ENCODE measurements at places on chromosomes 2 and 18.
A peak's percentile ranks its signal among the peaks of the same experiment; 100 is the strongest.

DNA sequence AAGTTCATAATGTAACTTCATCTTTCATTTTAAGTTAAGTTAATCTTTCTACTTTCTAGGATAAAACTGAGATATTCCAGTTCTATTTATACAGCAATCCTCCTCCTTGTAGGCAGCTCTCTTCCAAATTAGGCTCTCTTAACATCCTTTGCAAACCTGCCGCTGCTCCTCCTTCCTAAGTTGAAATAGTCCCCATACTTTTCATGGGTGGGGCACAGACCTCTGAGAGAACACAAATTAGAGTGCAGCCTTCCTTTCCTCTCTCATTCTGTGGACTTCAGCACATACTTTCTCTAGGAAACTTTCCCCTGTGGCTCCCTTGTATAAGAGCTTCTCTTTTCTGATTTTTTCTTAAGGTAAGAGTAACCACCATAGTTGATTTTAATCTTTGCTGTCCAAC, 28.3 kb downstream of the TWSG1 start:
- no peak for DNase-seq

- DNase-seq: no peak
These were observed 1.6 kb upstream of the ADRA2B start for GRCh38 chr2:96117701-96118588.

- DNase-seq: peak; percentile 39
These were observed 3.3 kb upstream of the SPRED2 start for GRCh38 chr2:65435625-65436168.

DNA sequence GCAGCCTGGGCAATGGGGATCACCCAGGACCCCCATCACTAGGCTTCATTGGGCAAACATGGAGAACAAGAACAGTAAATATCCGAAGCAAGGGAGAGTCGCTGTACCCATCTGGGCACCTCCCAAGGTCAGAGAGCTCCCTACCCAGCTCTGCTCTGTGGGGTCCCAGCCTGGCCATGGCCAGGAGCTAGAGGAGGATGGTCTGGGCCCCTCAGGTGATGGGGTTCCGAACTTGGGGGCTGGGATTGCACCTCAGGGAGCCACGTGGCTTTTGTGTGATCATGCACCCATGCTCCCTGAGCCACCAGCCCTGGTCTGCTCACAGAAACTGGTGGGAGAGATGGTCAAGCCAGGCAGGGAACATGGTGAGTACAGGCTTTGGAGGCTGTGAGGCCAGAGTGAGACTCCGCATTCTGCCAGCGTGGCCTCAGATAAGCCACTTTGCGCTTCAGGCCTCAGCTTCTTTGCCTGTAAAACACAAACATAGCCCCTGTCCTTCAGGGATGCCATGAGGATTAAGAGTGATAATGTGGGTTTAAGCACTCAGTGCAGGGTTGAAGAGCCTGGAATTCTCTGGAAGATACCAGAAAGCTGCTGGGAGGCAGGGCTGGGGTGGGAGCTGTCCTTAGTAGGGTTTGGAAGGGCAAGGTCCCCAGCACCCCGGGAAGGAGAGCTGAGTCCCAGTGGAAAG, 3.0 kb upstream of the NMUR1 start:
- no peak for DNase-seq

GRCh38 chr18:35939138-35939537, 33.3 kb upstream of the RMP24 start:
- DNase-seq: no peak

DNA sequence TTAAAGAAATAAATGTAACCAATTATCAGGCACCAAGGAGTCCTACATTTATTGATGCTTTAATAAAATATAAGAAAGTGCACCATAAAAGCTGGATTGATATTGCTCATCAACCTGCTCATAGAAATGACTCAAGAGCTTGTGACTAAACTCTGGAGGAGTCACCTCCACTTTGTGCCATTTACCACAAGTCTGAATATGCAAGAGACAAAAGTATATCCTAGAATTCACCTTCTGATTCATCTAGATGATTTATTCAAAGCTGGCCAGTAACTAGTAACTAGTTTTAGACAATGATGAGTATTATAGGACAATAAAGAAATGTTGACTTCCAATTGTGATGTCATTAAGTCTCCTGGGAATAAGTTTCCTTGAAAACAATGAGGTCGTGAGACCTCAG, 146.0 kb upstream of the SOX11 start:
- DNase-seq: no peak

DNA sequence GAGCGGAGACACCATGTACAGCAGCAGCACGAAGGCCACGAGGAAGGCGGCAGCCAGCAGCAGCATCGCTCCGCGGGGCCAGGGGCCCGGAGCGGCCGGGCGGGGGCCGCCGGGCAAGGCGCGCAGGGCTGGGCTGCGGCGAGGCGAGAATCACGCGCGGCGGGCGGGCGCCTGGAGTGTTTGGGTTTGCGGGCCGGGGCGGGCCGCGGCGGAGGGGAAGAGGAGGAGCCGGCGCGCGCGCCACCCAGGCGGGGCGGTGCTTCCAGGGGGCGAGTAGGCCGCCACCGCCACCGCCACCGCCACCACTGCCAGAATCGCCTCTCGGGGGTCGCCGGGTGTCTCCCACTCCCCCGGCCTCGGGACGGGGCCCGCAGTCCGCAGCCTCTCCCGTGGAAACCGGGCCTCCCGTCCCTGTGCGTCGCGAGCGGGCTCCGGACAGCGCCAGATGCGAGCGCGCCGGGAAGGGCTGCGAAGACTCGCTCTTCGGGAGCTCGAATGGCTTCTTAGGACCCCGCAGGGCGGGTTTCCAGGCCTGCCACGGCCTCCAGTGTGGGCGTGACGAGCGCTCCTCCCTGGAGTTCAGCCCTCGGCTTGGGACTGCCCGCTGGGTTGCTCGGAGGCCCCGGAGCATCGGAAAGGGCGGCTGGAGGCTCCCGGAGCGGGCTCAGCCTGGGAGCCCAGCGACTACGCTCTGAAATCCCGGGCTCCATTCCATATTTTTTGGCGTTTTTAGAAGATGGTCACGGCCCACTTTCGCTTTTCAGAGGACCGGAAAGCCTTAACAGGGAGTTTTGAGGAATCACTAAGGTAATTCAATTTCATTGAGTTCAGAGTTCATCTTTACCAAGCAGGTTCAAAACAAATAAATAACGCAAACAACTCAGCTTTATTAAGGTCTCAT, at the start of gene KDSR:
KDSR (minus strand) TSS at position 154 of the 901 bp plus-strand sequence; CDS start at position 66, 88 bp downstream.
- DNase-seq: peak; percentile 74

DNA sequence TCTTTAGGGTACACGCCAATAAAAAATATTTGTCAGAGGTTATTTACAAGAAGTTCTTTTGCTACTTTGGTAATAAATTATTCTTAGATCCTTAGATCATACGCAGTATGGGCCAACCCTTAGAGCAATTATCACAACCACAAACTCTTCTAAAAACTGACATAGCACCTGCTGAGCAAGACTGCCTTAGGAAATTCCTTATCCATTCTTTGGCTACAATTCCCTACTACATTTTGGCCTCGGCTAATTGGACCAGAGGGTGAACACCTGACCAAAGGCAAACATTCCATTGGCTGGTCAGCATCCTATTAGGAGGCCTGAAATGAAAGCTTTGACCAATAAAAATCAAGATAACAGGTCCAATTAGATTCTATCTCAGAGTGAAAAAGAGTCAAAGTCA, 147.6 kb upstream of the CCDC68 start:
- DNase-seq: no peak
